ENCODE measurements at places on chromosomes 3 and 15. TPM values are rescaled to one million over a fixed set of nuclear protein-coding genes. Genes with fewer than 3 reads are reported as not detected.
A peak's percentile ranks its signal among the peaks of the same experiment; 100 is the strongest.

PPP1R14D gene
- total RNA-seq, result not detected

GRCh38 chr3:182609575-182610156 is 183.6 kb upstream of the ATP11B start:
- H3K4me3 ChIP-seq, result no peak overlapping the region
- H3K27me3 ChIP-seq, result no peaks in the 10 kb centered on the region
- no peak overlapping the region for H3K27ac ChIP-seq
- no peak for DNase-seq
- no peaks in the 10 kb centered on the region for H3K36me3 ChIP-seq

GRCh38 chr3:42072831-42073301 is 18.3 kb upstream of the TRAK1 start:
- H3K4me3 ChIP-seq, result no peak overlapping the region
- no peaks in the 10 kb centered on the region for H3K27me3 ChIP-seq
- peaks cover 39% of the 10 kb centered on the region for H3K4me1 ChIP-seq
- peak overlapping the region; percentile 56 for H3K27ac ChIP-seq
- no peaks in the 10 kb centered on the region for H3K36me3 ChIP-seq
- DNase-seq, result no peak

SRGAP3 gene
- total RNA-seq, result 11.7 TPM

CCDC32 gene
- total RNA-seq, result 21.6 TPM

MUSTN1 gene
- 70.1 TPM for total RNA-seq

DNA sequence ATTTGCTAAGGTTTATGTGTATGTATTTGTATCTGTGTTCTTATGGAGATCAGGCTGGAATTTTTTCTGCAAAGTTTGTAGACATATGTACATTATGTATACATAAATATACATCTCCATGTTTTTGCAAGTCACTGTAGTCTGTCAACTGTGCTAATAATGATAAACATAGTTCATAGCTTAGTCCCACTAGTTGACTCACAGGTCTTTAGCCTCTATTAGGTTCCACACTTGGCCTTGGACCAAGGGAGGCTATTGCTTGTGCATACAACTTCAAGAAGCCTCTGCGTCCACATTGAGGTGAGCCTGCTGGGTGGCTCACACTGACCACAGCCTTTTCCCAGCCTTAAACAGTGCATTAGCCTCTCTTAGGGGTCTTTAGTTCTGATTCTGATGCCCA is 243.8 kb upstream of the PEX5L start:
- no peaks in the 10 kb centered on the region for H3K27me3 ChIP-seq
- H3K4me1 ChIP-seq, result no peaks in the 10 kb centered on the region
- DNase-seq, result no peak
- no peak overlapping the region for H3K27ac ChIP-seq

- peak overlapping the region; percentile 39 for H3K27ac ChIP-seq
- no peak overlapping the region for H3K4me3 ChIP-seq
- H3K27me3 ChIP-seq, result no peaks in the 10 kb centered on the region
- H3K4me1 ChIP-seq, result no peaks in the 10 kb centered on the region
- no peaks in the 10 kb centered on the region for H3K36me3 ChIP-seq
Measured at GRCh38 chr3:26105261-26105660, 315.4 kb downstream of the OXSM start.

DNA sequence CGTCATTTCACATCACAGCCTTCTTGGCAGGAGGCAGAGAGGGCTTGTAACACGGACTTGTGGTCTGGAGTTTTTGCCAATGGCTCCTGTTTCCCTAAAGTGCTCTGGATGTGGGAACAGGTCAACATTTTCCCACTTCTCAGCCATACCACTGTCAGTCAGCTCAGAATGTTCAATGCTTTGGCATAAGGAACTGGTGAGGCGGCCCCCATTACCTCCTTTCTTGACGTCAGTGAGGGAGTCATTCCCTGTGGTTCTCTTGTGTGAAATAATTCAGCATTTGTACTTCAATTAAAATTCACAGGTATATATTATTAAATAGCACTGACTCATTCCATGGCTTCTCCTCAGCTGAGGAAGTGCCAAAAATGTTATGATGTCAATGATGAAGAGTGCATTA is 167.1 kb downstream of the P3H2 start:
- DNase-seq, result no peak
- no peaks in the 10 kb centered on the region for H3K27me3 ChIP-seq
- H3K27ac ChIP-seq, result no peak overlapping the region
- H3K36me3 ChIP-seq, result no peaks in the 10 kb centered on the region
- no peaks in the 10 kb centered on the region for H3K4me1 ChIP-seq

GRCh38 chr3:82736696-82737277 is 975.3 kb upstream of the GBE1 start:
- no peak for DNase-seq
- H3K4me1 ChIP-seq, result no peaks in the 10 kb centered on the region
- H3K27ac ChIP-seq, result no peak overlapping the region
- no peak overlapping the region for H3K4me3 ChIP-seq

DNA sequence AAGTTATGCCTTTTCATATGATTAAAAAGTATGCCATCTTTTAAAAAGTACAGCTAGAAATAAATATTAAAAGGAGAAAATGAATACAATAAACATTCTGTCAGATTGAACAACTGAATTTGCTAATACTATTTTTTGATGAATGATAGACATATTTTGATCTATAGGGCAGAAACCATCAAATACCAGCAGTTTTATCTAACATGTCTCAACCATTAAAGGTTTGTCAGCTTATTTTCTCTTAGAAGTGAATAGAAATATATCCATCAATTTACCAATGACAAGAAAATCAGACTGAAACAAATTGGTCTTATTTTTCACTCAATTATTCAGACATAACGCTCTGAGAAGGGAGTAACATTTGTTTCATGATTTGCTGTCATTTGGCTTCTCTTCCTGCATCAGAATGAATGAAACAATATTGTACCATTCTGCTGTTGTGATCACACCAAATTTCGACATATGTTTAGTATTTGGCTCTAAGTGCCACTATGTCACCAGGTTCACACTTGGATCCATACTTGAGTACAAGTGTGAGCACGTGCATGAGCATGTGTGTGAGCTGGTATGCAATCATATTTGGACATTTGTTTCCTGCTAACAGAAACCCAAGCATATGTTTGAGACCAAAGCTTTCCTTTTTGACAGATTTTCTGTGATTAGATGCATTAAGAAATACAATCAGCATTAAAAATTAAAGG is 86.5 kb downstream of the THRB start:
- no peak overlapping the region for H3K4me3 ChIP-seq
- H3K36me3 ChIP-seq, result no peaks in the 10 kb centered on the region
- H3K27ac ChIP-seq, result no peak overlapping the region
- H3K4me1 ChIP-seq, result no peaks in the 10 kb centered on the region

GOLGA6A gene
- total RNA-seq, result not detected

DNA sequence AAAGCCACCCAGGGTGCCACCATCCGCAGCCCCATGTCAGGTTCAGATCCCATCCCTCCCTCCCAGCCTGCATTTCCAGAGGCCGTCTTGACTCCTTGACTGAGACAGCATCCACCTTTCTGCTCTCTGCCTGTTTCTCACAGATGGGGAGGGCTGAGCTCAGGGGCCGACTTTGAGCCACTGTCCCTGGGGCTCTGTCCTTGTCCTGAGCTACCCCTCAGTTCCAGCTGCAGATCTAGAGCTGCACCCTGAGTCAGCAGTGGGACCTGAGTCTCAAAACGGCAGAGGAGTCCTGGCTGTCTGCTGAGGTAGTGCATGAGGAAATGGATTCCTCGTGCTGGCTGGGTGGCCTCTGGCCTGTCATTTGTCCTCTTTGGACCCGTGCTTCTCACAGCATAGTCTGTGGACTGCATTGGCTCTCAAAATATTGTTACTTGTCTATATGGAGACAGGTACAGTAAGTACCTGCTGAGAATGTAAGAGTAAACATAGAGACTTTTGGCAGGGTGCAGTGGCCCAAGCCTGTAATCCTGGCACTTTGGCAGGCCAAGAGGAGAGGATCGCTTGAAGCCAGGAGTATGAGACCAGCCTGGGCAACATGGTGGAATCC is 22.3 kb downstream of the RPLP1 start:
- H3K4me1 ChIP-seq, result no peaks in the 10 kb centered on the region
- no peak overlapping the region for H3K27ac ChIP-seq
- DNase-seq, result no peak
- no peaks in the 10 kb centered on the region for H3K36me3 ChIP-seq
- H3K4me3 ChIP-seq, result no peak overlapping the region

ENTPD3 gene
- 0.42 TPM for total RNA-seq

Measured in tibial nerve (tissue), 4 donors.